ENCODE measurements at places on chromosomes 5 and 9.

DNA sequence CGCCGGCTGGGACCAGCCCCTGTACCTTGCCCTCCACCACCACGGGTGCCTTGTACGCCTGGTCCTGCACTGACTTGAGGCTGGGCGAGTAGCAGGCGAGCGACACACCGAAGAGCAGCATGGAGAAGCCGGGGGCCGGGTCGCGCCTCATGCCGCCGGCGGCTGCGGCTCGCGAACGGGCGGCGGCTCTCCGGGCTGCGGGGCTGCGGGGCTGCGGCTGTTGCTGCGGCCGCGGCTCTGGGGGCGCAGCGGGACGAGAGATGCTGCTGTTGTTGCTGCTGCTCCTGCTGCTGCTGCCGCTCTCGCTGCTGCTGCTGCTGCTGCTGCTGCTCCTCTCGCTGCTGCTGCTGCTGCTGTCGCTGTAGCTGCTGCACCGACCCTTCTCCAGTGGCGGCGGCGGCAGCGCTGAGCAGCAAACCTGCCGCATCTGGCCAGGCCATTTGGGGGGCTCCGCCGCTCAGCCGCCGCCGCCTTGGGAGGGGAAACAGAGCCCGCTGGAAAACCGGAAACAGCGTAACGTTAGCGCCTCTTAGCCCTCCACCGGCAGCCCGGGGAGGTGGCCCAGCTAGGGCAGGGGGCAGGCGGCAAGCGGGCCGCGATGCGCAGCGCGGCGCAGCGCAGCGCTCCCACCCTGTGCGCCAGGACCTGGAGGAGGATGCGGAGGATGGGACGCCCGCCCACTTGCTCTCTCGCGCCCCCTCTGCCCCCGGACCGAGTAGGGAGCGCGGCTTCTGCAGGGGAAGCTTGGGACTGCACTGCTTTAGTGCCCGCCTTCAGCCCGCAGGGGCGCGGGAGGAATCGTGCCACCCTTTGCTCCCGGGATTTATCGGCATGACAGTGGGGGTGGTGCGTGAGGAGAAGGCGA is at the start of gene NRG2:
Gene NRG2 (minus strand): TSS at position 657 of the 865 bp plus-strand sequence.
- DNase-seq = no peak

GRCh38 chr5:17852740-17853139 is 218.5 kb downstream of the TAF11L14 start:
- no peak for DNase-seq

DNA sequence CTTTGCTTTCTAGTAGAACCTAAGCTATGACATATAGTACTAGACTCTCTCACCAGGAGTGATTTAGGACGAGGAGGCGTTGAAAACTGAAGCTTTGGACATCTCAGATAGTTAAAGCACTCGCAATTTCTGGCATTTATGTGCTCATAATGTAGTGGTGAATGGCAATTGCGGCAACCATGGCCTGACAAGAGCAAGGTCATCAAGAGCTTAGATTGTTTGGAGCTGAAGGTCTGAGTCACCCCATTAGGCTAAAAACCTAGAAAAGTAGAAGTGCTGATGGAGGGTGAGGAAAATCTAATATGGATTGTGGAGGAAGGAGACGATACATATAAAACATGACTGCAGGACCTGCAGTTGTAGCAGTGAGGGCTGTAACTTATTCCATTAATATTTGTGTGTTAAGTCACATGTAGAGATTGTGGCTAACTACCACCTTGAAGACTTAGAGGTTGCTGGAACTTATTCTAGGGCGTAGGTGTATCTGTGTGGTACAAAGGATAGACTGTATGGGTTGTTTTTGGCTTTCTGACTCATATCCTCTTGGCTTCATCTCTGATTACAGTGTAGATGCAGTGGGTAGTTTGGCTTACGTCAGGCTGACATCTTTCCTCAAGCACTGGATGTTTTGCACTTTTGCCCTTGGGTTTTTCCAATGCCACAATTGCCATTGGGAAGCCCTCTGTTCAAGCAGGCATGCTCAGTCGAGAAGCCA is 138.9 kb upstream of the CDKN2B start:
- DNase-seq = no peak

DNA sequence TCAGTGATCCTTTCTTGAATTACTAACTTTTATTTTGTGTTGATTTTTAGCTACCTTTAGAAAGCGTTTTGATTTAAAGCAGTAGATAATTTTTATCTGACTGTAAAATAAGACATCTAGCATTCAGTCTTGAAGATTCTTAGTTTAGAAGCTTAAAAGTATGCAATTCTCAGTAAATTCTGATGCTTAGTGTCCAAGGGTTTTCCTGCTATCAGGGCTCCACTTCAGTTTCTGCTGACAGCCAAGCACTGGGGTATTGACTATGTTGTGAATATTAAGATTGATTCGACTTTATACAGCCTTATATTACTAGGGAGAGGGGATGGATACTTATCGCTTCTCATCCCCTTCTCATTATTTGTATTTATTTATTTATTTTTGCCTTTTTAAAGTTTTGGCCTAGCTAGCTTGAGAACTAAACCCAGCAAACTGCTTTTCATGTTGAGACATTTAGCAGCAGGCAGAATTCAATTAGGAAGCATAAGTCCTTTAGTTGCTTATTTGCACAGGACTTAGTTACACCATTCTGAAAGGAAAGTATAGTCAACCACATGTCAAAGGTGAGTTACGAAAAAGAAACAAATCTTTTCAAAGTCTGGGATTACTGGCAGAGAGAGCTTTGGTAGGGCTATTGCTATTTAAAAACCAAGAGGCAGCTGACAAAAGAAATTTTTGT is 2.9 kb downstream of the PBX3 start:
- DNase-seq = no peak

- DNase-seq = no peak
These were observed 113.1 kb downstream of the KIAA1958 start for GRCh38 chr9:112599732-112600131.

DNA sequence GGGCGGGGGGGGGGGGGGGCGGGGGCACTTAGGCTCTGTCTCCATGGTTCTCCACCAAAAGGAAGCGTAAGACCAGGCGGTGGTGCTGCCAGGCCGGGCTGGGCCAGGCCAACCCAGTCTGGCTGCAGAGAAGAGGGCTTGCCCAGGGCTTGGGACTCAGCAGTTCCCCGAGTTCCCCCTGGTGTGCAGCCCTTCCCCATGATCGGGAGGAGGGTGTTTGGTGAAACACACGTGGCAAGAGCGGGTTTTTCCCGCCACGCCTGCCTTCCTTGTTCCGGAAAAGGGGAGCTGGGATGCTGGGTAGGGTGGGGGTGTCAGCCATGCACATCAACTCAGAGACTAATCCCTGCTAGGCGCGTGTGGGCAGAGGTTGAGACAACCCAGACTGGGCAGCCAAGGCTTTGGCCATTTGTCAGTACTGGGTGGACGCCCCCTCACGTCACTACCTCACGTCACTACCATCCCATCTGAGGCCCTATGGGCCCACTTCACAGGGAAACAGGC is 32.9 kb downstream of the PRRX2 start:
- no peak for DNase-seq

- DNase-seq = no peak
These were observed 56.8 kb upstream of the SYNPO start for GRCh38 chr5:150583541-150584225.

GRCh38 chr5:81755320-81755719 is 4.4 kb upstream of the SSBP2 start:
- no peak for DNase-seq

- no peak for DNase-seq
These were observed 159.5 kb downstream of the GNA14 start for GRCh38 chr9:77488439-77489126.

DNA sequence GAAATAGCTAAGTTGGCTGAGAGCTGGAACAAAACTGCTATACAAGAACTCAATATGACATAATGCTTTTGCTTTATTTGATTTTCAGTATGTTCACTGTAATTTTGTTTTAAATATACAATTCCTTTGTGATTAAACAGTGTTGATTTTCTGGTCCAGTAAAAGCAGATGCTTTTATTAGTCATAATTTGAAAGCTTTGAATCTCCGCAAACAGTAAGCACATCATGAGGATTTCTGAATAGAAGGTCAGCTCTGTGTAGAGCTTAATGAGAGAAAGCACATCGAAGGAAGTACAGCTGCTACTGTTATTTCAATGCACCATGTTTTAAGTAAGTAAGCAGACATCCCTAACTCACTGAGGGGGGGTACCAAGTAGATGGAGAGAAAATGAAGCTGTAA is 701.3 kb upstream of the ACO1 start:
- no peak for DNase-seq

GRCh38 chr5:116605310-116606070 is 30.9 kb upstream of the SEMA6A start:
- DNase-seq = no peak

DNA sequence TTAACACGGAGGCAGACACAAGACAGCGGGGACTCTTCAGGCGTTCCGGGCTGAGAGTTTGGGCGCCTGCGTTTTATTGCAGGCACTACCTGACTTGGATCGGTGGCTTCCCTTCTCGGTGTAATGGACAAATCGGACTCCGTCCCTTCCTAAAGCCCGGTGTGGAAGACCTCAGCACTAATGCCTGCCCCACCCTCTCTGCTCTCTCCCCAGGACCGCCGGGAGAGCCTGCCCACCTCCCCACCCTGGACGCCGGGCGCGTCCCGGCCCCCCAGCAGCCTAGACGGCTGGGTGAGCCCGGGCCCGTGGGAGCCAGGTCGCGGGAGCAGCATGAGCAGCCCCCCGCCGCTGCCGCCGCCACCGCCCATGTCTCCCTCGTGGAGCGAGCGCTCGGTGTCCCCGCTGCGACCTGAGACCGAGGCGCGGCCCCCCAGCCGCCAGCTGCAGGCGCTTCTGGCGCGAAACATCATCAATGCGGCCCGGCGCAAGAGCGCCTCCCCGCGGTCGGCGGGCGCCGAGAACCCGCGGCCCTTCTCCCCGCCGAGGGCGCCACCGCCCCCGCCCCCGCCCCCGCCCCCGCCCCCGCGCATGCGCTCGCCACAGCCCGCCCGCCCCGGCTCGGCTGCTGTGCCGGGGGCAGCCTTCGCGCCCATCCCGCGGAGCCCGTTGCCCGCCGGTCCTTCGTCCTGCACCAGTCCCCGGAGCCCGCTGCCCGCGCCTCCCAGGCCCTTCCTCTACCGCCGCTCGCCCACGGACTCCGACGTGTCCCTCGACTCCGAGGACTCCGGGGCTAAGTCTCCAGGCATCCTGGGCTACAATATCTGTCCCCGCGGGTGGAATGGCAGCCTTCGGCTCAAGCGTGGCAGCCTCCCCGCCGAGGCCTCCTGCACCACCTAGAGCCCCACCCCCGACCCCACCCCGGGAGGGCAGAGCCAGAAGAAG is 4.6 kb upstream of the MYOZ3 start:
- peak; percentile 7 for DNase-seq

DNA sequence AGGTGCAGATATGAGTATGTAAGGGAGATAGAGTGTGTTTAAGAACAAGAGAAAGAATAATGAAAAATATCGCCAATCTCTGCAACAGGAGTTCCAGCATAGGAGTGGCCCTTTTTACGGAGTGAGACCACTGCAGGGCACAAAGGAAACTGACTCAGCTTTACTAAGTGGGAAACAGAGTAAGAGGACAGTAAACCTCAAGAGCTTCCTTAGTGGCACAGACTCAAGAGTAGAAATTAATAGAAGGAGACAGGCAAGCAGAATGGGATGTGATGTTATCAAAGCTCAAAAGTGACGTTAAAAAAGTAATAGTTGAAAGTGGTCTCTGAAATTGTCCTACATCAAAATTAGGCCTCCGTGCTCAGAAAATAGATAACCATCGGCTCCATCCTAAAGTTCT is 2.1 kb upstream of the SH3RF2 start:
- DNase-seq = no peak

DNA sequence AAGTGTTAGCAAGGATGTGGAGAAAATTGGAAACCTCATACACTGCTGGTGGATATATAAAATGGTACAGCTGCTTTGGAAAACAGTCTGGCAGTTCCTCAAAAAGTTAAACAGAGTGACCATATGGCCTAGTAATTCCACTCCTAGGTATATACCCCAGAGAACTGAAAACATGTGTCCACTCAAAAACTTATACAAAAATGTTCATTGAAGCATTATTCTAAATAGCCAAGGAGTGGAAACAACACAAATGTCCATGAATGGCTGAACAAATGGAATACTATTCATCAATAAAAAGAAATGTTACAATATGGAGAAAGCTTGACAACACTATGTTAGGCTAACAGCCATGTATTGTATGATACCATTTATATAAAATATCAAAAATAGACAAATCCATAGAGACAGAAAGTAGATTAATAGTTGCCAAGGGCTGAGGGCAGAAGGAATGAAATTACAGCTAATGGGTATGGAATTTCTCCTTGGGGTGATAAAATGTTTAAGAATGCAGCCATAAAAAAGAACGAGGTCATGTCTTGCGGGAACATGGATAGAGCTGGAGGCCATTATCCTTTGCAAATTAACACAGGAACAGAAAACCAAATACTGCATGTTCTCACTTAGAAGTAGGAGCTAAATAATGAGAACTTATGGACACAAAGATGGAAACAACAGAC is 33.6 kb upstream of the FBP1 start:
- DNase-seq = no peak

- no peak for DNase-seq
These were observed 60.0 kb upstream of the CDH6 start for GRCh38 chr5:31133488-31133887.

DNA sequence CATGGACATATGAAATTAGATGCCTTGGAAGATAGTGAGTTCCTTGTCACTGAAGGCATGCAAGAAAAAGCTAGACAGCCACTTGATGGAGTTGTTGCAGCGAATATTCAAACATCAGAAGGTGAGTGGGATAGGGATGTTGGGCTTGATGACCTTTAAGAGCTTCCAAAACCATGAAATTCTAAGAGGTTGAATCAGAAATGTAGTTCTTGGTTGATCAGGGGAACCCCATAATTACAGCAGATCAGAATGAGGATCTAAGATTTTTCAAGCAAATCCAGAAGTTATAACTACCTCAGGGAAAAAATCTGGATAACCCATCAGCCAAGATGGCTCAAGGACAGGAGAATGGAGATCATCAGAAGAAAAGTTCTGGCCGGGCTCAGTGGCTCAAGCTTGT is 244.3 kb upstream of the NR4A3 start:
- DNase-seq = no peak

DNA sequence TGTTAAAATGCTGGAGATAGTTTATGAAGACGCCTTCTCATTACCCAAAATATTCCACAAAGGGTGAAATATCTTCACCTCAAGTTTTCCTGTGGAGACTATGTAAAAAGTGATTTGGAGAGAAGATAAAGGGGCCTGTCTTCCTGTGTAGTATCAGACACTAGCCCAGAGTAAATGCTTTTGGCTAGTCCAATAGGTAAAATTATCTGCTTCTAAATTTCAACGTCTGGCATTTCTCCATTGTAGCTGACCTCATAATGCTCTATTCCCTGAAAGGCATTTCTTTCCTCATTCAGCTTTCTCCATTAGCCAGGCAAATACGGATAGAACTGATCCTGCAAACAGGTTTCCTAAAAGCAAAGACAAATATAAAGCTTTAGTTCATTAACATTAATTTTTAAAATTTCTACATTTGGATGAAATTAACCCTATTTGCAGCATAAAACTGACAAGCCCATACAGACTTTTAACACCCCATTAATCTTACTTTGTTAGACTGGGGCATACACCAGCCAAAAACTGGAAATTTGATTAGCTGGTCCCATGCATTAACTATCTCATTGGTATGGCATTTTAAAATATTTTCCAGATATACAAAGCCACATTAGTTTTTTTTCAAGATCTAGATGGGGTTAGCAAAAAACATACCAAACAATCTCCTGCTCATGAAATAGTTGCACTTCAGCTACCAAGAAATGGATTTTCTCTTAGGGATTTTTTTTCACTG is 548.8 kb downstream of the EFNA5 start:
- no peak for DNase-seq

Data from hematopoietic multipotent progenitor cell treated with erythropoietin and hydrocortisone succinate and interleukin-3 and kit ligand, for 17 days (in vitro differentiated cells).